ENCODE measurements at places on chromosomes 6 and 20.
A peak's percentile ranks its signal among the peaks of the same experiment; 100 is the strongest.

- DNase-seq: no peak
These were observed 214.9 kb downstream of the ZFAND3 start for GRCh38 chr6:38034274-38034914.

- DNase-seq: no peak
These were observed 215.1 kb downstream of the TBXT start for GRCh38 chr6:165952514-165952913.

DNA sequence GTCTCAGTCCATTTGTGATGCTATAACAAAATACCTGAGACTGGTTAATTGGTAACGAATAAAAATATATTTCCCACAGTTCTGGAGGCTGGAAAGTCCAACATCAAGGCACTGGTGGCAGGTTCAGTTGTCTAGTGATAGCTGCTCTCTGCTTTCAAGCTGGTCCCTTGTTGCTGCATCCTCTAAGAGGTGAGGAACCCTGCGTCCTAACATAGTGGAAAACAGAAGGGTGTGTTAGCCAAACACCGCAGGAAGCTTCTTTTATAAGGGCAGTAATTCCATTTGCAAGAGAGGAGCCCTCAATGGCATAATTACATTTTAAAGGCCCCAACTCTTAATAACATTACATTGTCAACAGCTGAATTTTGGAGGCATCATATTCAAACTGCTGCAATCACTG is 372.7 kb downstream of the ADGRB3 start:
- no peak for DNase-seq

DNA sequence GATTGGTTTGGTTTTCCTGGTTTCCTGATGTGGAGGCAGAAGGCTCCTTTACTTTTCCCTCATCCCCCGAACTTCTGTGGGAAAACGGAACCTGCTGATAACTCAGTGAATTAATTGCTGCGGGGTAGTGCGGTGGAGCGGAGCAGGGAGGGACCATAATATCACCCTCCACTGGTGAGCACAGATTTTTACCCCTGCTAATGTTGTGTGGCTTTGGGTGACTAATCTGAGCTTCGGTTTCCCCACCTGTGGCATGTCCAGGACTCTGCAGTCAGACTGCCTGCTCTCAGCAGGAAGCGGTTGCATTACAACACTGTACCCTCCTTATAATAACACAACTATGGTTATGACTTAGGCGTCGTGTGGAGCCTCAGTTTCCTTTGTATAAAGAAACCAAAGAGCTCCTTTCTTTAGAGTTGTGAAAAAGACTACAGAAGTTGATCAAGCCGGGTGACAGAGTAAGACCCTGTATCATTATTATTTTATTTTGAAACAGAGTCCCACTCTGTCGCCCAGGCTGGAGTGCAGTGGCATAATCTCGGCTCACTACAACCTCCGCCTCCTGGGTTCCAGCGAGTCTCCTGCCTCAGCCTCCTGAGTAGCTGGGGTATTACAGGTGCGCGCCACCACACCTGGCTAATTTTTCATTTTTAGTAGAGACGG is 2.2 kb upstream of the ID1 start:
- no peak for DNase-seq

DNA sequence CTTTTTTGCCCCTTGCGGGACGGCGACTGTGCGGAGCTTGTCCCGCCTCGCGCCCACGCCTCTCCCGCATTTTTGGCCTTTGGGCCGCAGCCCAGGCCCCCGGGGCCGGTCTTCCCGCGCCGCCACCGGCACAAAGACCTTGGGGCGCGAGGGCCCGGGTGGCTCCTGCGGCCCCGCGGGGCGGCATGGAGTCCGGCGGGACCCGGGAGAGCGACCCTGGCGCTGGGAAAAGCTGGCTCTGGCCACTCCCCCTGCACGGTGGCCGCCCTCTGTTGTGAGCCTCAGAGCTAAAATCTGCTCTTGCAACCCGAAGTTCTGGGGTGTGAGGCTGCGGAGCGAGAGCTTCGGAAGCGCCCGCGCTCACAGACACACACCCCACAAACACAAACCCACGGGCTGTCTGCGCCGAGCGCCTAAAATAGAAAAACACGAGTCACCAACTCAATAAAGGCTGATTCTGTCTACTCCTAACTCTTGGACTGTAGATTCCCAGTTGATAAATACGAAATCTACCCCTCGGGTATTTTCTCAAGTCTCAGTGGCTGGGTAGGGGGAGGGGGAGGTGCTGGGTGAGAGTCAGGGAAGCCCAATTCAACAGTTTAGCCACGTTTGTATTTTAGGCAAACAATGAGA is 496 bp upstream of the BEND3 start:
- no peak for DNase-seq

DNA sequence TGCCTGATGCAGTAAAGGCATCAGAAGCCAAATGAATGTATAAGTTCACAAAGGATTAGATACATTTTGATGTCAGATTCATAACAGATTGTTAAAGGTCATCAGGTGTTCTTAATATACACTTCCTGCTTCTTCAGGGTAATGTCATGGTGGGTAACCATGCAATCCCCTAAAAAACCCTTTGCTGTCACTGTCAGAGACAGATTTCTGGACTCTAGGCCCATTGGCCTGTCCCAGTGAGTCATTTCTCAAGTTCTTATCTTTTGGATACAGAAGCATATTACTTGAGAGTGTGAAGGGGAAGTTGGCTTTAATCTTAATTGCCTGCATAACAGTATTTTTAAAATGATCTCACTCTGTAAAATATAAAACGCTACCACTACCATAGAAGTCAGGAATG is 895.6 kb upstream of the MAP3K7 start:
- no peak for DNase-seq

- no peak for DNase-seq
These were observed 114.7 kb downstream of the ZFAND3 start for GRCh38 chr6:37934276-37934675.

DNA sequence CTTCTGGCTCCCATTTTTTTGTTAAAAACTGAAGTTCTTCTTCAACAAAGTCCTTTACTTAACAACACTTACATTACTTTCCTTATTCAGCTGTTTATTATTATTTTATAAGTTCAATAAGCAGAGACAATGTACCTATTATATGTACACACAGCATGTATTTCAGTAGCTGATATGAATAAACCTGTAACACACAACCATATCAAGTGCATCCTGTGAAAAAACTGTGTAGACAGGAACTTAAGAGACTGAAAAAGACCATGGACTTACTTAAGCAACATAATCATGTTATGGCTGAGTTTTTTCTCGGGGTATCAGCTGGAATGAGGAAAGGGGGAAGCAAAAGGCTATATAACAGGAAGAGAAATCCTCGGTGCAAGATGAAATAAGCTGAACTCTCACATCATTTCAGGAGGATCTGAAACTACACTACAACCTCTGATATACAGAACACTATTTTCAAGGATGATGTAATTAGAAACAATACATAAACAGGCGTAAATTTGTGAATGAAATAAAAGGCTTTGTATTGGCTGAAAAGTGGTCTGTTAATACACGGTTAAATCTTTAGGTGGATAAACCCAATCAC is 70.9 kb downstream of the REV3L start:
- no peak for DNase-seq

DNA sequence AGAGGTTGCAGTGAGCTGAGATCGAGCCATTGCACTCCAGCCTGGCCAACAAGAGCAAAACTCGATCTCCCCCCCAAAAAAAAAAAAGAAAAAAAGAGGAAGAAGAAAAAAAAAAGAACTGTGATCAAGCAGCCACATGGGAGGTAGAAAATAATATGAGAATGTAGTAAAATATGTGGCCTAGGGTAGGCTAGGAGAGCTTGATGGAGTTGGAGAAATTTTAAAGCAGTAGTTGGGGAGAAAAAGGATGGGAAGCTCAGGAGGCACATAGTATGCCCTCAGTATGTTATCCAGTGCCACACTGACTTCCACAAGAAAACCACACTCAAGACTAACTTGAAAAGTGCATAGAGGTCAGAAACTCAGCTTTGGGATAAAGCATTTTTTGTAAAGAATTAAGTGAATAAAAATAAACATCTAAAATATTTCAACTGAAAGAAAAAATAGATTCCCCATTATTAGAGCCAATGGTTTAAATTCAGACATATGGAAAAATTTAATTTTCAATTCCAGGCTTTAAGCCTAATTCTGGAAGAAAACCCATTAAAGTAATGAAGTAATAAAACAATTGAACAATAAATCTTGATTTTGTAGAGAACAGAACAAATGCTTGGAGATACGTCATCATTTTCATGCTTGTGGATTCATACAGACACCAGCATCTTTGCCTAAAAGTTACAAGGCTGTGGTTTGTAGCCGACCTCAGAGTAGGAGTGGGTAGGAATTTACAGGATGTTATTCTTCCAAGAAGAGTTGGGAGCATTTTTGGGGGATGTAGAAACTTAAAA is 34.7 kb downstream of the PLEKHG1 start:
- no peak for DNase-seq

DNA sequence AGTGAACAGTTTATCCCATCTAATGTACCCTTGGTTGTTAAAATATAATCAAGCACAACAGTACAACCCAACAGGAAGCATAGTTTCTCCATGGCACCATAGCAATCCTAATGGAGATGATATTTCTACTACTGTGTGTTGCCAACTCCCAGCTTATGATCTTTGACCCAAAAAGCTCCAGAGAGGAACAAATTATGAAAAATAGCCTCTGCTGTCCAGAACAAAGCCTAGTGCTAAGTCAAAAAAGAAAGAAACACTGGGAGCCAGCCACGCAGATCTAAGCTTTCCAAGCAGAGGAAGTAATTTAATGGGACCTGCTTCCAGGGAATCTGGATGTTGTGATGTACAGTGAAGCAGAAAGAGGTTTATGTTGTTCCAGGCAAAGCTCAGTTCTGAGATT is 52.2 kb upstream of the TASP1 start:
- no peak for DNase-seq

DNA sequence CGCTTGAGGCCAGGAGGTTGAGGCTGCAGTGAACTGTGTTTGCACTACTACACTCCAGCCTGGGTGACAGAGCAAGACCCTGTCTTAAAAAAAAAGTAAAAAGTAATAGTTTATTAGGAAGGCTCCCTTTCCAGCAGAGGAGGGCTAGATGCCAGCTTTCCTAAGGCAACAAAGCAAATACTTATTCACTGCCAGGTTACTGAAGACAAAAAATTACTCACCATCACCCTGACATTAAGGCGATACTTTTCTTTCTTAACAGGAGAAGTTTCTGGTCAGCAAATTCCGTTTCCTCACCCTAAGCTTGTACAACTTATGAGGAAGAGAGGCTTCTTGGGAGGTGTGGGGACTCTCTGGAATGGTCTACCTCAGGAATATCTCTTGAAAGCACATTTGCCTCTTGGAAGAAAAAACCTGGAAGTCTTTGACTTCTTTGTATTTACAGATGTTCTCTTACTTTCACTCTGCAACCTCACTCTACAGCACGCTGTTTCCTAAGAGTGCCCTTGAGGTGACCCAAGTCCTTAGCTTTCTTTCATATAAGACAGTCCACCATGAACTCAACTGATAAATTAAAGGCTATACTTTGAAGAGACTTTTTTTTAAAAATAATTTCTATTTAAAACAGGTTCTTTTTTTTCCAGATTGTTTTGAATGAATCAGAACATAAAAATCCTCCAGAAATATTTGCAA is 52.9 kb upstream of the TRAF3IP2 start:
- peak; percentile 77 for DNase-seq

DNA sequence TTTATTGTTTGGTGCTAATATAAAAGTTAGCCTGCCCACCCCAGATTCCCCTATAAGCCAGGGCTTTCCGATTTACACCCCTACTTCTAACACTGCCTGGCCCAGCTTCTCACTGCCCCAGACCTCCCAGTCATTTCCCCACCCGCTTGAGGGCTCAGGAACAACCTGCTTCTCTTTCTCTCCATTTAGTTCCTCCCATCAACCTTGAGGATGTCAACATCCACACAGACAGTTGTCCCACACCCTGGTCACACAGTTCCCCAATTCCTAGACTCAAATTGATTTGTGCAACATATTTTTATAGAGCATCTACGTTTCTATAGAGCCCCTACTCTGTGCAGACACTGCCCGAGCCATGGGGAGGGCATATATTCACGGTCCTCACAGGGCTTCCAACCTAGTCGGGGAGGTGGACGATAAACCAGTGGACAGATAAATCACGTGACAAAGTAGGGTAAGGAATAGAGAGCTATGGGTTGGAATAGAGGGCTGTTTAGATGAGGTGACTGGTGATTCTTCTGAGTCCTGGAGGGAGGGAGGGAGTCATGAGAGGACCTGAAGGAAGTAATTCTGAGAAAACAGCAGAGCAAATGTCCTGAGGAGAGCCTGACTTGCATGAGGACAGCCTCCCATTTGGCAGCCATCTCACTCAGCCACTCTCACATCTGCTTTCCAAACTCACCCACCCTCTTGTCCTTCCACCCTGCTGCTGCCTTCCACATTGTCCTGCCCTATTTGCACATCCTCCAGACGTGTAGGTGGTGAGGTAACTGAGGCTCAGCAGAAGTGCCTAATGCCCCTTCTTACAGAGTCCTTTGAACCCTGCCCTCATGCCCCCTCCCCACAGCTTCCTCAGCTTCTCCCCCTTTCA is 6.3 kb downstream of the GABRR2 start:
- DNase-seq: no peak

GRCh38 chr20:1491281-1491840 is at the start of gene SIRPB2:
TSS of gene SIRPB2 (minus strand) at chr20:1491420. CDS start at chr20:1491359, 61 bp downstream.
- DNase-seq: no peak

- DNase-seq: no peak
These were observed 151.4 kb downstream of the BCAS1 start for GRCh38 chr20:53918949-53919361.

Measured in vagina (tissue), 2 donors.